ENCODE measurements at places on chromosomes 11 and 22.

GRCh38 chr22:30239488-30240405 is 6.8 kb downstream of the LIF start:
- peaks cover 36% of the 10 kb centered on the region for H3K36me3 ChIP-seq
- H3K4me3 ChIP-seq, result no peak overlapping the region
- peaks cover 46% of the 10 kb centered on the region for H3K4me1 ChIP-seq
- H3K27ac ChIP-seq, result peak overlapping the region; percentile 53
- no peaks in the 10 kb centered on the region for H3K27me3 ChIP-seq

DNA sequence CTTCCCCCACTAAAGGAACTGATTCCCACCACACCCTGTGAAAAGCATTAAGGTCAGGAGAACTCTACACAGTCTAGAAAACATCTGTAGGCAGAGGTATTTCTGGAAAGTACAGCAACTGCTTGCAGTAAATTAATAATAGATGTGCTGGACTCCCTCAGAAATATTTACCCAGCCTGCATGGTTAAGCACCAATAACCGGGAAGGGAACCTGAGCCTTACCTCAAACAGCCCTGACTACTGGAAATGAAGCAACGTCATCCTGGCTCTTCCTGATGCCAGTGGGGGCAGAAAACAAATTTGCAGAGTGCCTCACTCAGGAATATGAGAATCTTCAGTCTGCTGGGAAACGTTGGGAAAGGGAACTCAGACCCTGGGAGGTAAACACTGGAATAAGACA is 318.1 kb downstream of the TENM4 start:
- DNase-seq, result no peak
- H3K27ac ChIP-seq, result no peak overlapping the region
- no peak overlapping the region for H3K4me3 ChIP-seq
- H3K27me3 ChIP-seq, result no peaks in the 10 kb centered on the region
- H3K4me1 ChIP-seq, result no peaks in the 10 kb centered on the region

DNA sequence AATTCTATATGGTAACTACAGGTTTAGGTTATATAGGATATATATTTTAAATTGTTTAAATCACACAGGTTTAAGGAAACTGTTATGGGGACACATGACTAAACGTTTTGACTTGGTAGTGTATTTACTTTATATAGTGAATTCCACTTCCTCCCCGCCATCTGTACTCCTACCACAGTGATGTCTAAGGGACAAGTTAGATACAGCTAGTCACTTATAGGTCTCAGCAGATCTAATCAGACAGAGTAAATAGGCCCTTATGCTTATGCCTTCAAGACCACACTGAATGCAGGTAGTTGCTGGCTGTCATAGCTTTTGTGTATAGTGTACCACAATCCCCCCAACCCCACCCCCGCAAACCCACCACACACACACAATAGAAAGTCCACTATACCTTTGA is 8.2 kb downstream of the SESN3 start:
- H3K4me1 ChIP-seq, result peaks cover 7% of the 10 kb centered on the region
- no peaks in the 10 kb centered on the region for H3K27me3 ChIP-seq
- no peak overlapping the region for H3K4me3 ChIP-seq
- H3K27ac ChIP-seq, result no peak overlapping the region

- no peaks in the 10 kb centered on the region for H3K27me3 ChIP-seq
- H3K4me3 ChIP-seq, result no peak overlapping the region
- no peak for DNase-seq
- no peaks in the 10 kb centered on the region for H3K4me1 ChIP-seq
- H3K27ac ChIP-seq, result no peak overlapping the region
- no peaks in the 10 kb centered on the region for H3K36me3 ChIP-seq
Observed at GRCh38 chr22:27253108-27253902, 548.3 kb downstream of the MN1 start.

GRCh38 chr22:26199665-26200064 is 30.4 kb downstream of the SEZ6L start:
- H3K4me3 ChIP-seq, result no peak overlapping the region
- no peaks in the 10 kb centered on the region for H3K36me3 ChIP-seq
- peaks cover 9% of the 10 kb centered on the region for H3K27me3 ChIP-seq
- H3K27ac ChIP-seq, result no peak overlapping the region
- H3K4me1 ChIP-seq, result no peaks in the 10 kb centered on the region

DNA sequence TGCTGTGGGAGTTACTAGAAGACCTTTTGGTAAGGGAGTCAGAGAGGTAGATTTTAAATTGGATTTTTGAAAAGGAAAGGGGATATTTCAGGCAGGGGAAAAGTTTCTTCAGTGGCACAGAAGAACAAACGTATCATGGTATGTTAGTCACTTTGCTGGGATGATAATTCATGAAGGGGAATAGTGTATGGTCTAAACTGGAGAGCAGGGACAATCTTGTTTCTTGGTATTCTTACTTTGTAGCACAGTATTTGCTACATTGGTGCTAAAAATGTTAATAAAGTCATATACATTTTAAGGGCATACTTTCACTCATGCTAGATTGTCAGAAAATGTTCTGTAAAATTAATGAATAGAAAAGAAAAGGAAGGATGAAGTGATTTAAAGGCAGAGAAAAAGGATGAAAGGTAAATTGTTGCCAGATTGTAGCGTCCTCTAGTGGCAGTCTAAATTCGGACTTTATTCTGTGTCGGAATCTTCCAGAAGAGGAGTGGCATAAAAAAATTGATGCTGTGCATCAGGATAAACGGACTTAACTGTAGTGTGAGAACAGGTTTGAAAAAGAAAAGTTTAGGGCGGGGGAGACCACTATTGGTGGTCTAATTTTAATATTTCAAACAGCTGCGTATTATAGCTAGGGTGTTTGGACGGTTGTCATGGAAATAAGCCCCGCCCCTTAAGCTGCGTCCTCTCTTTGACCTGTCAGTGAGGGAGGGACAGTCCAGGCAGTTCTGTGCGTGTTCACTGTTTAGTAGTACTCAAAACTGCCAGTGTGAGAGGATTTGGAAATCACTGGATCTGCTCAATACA is at the start of gene BCO2:
BCO2 (plus strand) TSS at position 724 of the 810 bp plus-strand sequence. CDS start 90 bp downstream, outside the sequence.
- H3K27me3 ChIP-seq, result peaks cover 33% of the 10 kb centered on the region
- peak; percentile 62 for DNase-seq
- peak within 1 kb of the TSS; percentile 58 for H3K4me3 ChIP-seq
- H3K4me1 ChIP-seq, result peaks cover 19% of the 10 kb centered on the region
- H3K27ac ChIP-seq, result no peak within 1 kb of the TSS
- no peaks in the 10 kb centered on the region for H3K36me3 ChIP-seq
